ENCODE measurements at places on chromosomes 3 and 15.
A peak's percentile ranks its signal among the peaks of the same experiment; 100 is the strongest.

- DNase-seq, result no peak
These were observed 77.9 kb upstream of the ASB14 start for GRCh38 chr3:57370341-57370740.

DNA sequence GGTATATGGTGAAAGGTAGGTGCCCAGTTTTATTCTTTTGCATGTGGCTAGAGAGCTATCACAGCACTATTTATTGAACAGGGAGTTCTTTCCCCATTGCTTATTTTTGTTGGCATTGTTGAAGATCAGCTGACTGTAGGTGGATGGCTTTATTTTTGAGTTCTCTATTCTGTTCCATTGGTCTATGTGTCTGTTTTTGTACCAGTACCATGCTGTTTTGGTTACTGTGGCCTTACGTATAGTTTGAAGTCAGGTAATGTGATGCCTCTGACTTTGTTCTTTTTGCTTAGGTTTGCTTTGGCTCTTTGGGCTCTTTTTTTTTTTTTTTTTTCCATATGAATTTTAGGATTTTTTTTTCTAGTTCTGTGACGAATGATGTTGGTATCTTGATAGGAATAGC, 139.2 kb upstream of the CTNNB1 start:
- DNase-seq, result no peak

- DNase-seq, result peak; percentile 69
These were observed 137.4 kb downstream of the MBNL1 start for GRCh38 chr3:152405915-152406802.

DNA sequence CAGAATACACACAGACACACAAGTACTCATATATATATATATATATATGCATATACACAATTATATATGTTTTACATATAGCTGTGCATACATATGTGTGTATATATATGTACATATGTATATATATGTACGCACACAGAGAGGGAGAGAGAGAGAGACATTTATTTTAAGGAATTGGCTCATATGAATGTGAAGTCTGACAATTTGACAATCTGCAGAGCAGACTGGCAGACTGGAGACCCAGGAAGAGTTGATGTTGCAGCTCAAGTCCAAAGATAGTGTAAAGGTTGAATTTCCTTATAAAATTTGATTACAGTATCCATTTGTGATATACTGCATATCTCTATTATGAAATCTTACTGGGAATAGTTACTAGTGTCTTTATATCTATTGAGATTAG, 1330.3 kb upstream of the CADM2 start:
- DNase-seq, result no peak

DNA sequence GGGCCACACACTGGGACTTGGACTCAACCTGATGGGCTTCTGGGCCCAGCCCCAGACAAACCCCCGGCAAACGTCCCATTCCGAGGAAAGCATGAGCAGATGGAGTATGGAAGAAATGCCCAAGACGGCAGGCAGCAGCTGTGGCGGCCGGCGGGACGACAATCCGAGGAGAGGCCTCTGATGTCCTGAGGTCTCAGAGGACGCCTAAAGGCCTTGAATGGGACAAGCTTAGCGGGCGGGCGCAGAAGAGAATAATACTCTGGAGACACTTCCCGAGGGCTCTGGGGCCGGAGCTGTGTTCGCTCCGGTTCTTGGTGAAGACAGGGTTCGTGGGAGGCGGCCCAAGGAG, 482 bp upstream of the OGG1 start:
- no peak for DNase-seq

DNA sequence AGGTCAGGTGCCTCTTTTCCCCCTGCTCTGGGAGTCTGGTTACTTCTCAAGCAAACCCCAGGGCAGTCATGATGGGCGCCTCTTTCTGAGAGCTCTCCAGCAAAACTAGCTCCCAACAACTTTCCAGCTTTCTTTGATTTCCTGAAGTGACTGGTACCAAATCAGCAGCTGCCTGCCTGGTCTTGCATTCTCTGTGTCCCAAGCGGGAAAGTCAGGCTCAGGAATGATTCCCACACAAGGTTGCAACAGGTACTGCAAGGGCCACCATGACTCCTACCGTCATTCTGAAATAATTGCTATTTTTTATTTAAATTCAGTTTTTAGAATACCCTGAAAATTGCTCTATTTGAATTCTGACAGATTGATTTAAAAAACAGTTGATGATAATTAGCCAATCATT, 658.7 kb downstream of the SQOR start:
- no peak for DNase-seq

DNA sequence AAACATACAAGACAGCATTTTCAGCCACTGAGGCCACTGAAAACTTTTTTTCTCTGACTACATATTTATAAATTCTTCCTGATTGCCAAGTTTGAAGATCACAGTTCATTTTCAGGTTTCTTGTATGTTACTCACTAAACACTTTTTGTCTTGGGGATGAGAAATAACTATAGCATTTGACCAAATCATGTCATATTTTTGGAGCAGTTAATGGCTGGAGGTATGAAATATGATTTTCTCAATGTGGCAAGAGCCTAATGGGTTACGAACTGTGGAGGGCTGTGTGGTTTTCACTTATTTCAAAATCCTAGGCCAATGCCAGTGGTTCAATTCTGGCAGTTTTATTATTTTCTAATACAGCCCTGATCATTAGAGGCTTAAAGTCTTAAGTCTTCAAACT, 64.4 kb downstream of the USP13 start:
- no peak for DNase-seq

DNA sequence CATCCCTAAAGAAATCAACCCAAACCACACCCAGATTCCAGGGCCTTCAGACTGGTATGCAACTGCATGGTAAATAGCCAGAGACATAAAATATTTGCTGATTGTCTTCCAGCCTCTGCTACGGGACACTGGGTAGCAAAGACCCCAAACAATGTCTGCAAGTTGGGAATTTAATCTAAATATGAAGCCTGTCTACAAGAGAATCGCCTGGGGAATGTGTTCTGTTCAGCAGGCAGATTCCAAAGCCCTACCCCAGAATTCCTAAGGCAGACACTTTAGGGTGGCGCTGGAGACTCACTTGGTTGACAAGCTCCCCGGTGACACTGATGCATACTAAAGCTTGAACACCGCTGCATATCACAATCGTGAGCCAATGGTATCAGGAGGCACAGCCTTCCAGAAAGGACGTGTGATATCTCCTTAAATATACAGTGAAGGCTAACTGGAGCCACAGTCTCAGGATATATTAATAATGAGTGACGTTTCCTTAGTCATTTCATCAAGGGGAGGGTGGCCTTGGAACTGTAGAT, 684.1 kb downstream of the NTRK3 start:
- DNase-seq, result no peak

- DNase-seq, result no peak
These were observed 56.6 kb downstream of the MESD start for GRCh38 chr15:80932989-80933388.

DNA sequence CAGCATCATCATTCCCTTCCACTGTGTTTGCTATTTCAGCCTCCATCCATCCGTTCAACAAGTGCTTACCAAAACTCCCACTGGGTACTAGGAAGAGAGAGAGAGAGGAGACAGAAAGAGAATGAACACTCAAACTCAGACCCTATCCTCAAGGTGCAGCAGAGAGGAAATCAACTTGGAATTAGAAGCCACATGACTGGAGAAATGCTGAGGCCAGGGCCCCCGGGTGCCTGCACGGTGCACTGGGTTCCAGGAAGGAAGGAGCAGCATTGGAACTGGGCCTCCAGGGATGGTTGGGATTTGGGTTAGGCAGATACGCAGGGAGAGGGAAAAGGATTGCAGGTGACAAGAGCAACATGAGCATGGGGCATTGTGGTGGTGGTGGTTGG, 30.0 kb downstream of the CORO2B start:
- DNase-seq, result no peak
